ENCODE measurements at places on chromosomes 7 and 10.

- DNase-seq: no peak
Observed at GRCh38 chr7:29864656-29865055, 58.3 kb downstream of the WIPF3 start.

- DNase-seq: no peak
Observed at GRCh38 chr7:148819697-148820360, 64.3 kb downstream of the EZH2 start.

GRCh38 chr7:125661677-125662076 is 732.1 kb upstream of the POT1 start:
- DNase-seq: no peak

GRCh38 chr7:158781217-158781973 is 47.9 kb downstream of the ESYT2 start:
- DNase-seq: no peak

DNA sequence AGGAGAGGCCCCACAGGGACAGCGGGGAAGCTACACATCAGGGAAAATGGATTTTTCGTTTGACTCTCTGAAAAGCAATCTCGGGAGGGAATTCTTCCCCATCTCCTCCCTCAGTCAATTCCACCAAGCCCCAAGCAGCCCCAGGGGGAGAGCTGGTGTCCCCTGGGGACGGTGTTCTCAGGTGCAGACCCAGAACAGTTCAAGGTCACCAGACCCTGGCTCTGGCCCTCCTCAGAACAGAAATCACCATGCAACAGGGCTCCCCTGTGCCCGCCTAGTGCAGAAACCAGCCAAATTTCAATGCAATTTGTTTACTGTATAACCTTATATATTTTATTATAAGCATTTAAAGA is 34.1 kb downstream of the GSDME start:
- DNase-seq: no peak

- DNase-seq: no peak
Observed at GRCh38 chr7:52450816-52451215, 584.6 kb upstream of the POM121L12 start.

DNA sequence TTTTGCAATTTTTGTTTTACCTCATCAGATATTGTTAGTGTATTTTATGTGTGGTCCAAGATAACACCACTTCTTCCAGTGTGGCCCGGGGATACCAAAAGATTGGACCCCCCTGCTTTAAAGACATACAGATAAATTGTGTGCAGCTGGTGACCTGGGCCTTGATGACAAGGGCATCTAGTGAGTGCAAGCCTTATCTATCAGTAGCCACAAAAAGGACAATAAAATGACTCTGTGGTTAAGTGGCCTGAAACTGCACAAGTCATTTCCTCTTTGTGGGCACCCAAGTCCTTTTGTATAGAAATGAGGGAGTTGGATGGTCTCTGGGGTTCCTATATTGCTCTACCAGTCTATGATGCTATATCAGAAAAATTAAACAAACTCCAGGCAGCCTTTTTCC is 98.1 kb downstream of the PARD3 start:
- DNase-seq: no peak

GRCh38 chr10:113036619-113037018 is 86.6 kb downstream of the TCF7L2 start:
- no peak for DNase-seq

- DNase-seq: no peak
Observed at GRCh38 chr7:23076772-23077171, 28.8 kb upstream of the KLHL7 start.

GRCh38 chr10:87983716-87984115 is 120.3 kb downstream of the PTEN start:
- no peak for DNase-seq

- no peak for DNase-seq
Observed at GRCh38 chr10:30985512-30985911, 46.2 kb downstream of the ZNF438 start.

DNA sequence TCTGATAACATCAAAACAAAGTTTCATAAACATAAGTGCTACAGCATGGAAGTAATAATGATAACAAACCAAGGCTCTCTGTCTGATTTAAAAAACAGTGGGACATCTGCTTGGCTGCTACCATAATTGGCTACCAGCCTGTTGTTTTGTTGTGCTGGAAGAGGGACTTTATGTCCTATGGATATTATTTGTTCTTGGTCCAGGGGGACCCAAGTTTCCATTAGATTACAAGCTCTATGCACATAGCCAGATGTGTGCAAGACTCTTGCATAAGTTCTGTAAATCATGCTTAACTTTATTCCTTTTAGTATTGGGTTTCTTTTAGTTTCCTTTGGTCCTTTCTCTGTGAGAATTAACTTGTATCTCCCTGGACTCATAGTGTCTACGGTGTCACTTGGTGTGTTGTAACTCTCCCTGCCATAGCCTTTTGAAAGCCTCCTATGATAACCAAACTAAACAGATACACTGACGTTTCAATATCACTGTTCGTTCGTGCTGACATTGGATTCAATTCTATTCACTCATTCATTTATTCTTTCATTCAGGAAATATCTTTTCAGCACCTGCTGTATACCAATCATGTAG is 41.4 kb upstream of the CD36 start:
- DNase-seq: peak; percentile 8

- no peak for DNase-seq
Observed at GRCh38 chr10:124114696-124115095, 21.3 kb upstream of the CHST15 start.

- DNase-seq: no peak
Observed at GRCh38 chr7:152654971-152655370, 21.0 kb downstream of the XRCC2 start.

DNA sequence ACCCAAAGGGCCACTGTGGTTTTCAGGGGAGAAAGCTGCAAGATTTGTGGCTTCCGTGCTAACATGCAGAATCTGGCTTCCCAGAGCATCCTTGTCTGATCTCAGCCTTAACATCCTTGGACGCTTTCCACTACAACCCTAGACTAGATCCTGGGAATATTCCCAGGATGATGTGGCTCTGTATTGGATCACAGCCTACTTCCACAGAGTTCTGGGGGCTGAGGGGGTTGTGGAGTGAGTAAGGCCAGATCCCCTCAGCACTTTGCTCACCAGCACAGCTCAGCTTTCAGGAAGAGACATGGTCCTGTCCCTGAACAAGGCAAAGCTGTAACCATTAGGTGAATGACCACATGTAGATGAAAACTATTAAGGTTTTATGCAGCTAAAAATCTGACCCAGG is 241.3 kb upstream of the MYO3A start:
- no peak for DNase-seq

DNA sequence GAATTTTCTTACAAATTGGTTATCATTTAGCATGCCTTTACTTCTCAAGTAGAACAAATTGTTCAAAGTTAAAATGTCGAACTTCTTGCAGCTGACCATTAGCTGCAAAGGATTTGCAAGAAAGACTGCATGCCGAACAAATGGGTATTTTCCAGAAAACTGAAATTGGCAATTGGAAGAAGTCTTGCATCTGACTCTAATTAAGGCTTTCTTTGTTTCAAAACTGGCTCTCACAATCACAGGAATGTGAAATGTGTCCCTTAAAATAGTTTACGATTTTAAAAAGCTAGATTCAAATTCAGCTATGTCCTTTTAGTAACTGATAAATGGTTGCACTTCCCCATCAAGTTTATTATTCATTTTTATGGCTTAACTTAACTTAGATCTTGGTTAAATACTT is 207.9 kb downstream of the ARL4A start:
- DNase-seq: no peak

- DNase-seq: no peak
Observed at GRCh38 chr10:82762641-82763040, 887.6 kb downstream of the NRG3 start.

GRCh38 chr10:23892296-23892695 is 316.6 kb upstream of the KIAA1217 start:
- DNase-seq: no peak

DNA sequence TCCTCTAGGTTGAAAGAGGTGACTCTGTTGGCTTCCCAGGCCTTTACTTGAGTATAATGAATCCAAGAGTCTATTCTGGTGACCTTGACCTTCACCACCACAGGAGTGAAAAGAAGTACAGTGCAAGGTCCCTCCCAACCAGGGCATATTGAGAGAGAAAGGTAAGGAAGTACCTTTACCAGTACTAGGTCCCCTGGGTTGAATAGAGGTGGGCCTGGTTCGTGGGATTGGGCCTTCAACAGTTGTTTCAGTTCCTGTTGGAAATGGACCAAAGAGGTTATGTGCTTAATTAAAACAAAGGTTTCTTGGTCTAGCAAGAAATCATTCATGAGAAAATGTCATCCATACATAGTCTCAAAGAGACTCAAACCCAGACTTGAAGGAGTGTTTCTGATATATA is 6.4 kb upstream of the SFTPA1 start:
- DNase-seq: no peak

- no peak for DNase-seq
Observed at GRCh38 chr10:15197276-15197675, 28.8 kb upstream of the NMT2 start.

GRCh38 chr10:31694929-31695837 is 233.4 kb downstream of the ARHGAP12 start:
- DNase-seq: no peak

DNA sequence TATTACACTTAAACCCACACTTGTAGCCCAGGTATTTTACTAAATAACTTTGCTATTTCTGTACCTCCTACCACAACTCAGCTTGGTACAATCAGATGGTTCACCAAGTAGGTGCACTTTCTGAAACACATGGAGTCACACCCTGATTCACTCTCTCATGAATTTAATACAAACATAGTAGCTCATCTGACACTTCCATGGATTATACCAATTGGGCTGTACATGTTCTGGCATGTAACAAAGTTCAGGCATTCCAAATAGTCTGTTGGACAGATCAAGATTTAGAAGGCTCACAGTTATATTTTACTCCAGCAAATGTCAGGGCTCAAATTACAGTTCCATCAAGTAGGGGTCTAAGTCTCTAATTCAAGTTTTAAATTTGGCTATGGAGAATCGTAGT is 62.2 kb upstream of the RNF148 start:
- no peak for DNase-seq

GRCh38 chr10:47404446-47404845 is 20.4 kb upstream of the ZNF488 start:
- no peak for DNase-seq

GRCh38 chr7:85426487-85426960 is 239.7 kb upstream of the SEMA3D start:
- no peak for DNase-seq

DNA sequence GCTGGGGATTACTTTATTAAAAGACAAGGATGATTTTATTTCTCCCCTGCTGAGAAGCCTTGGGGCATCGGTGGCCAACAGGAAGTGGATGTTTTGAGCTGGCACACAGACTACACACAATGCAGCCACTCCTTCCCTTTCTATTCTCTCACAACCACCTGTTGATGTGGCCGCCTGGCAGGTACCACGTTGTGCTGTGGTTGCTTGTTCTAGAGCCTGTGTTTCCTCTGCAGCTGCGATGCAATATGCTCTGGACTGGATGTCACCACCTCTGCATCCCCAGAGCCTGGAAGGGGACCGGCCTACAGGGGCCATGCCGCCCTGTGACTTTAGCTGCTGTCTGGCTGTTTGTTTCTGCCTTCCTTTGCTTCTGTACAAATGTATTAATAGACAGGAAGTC is 195.7 kb upstream of the CELF2 start:
- DNase-seq: no peak

- no peak for DNase-seq
Observed at GRCh38 chr10:117668327-117669008, 125.9 kb downstream of the EMX2 start.

GRCh38 chr7:77537136-77537777 is at the start of gene PTPN12:
Gene PTPN12, plus strand, starts transcription at chr7:77537295. Its CDS starts 252 bp downstream, at chr7:77537547.
- DNase-seq: peak; percentile 32

DNA sequence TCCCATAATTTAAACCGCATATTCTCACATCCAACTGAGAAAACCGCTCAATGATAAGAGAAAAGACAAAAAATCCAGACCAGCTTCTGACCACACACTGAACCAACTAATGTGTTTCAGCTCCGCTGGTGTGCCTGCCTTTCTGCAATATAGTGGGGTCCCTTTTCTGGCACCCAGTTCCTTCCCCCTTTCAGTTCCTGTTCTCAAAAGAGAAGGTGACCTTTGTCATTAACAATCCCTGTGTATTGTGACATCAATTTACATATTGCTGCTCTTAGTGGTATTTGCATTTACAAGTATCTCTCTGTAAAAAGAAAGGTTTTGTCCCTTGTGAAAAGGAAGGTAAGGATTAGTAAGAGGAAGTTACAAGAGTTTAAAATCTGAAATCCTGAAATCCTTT is 1.4 kb downstream of the PPP1R17 start:
- DNase-seq: no peak

GRCh38 chr10:95588025-95588424 is 26.9 kb upstream of the SORBS1 start:
- DNase-seq: no peak

DNA sequence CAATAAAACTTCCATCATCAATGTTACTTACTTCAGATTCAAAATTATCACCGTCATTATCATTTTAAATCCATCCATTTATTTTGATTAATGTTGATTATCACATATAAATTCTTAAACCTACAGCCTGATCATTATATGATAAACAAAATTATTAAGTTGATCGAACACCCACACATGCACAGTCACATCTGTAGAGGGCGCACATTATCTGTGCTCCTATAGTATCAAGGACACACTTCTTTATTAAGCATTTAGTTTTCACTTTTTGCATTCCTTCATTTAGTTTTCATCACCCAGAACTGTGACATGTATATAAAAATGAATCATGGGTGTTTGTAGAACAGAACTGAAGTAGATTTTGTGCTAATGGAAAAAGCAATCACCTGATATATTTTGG is 26.2 kb upstream of the ZNF716 start:
- no peak for DNase-seq

GRCh38 chr7:13153266-13153665 is 465.8 kb downstream of the ARL4A start:
- no peak for DNase-seq

GRCh38 chr10:67609996-67610793 is 85.8 kb downstream of the CTNNA3 start:
- no peak for DNase-seq

DNA sequence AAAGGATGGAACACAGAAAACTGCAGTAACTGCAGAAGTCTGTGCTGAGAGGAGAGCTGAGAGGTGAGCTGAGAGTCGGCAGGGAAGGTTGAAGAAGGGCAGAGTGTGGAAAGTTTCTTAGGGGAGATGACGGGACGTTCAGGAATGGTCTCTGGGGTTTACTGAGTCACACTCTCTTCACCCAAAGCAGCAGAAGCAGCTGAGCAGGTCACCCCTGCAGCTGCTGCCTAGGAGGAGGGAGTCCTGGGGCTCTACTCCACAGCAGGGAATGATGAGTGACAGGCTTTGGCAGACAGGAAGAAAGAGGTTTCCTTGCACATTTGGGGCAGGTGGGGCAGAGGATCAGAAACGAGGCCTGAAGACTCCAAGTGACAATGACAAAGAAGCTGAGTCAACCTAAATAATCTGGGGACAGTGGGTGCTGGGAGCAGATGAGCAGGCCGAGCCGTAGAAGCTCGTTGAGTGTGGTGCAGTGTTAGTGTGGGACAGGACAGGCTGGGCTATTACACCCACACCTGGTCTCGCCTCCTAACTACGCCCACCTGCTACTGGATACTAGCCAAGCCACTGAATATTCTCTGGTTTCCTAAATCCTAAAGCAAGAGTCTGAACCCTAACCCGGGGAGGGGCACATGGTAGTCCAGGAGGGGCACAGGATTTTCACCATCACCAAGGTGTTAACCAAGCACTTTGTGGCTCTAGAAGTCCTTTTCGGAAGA is 24.9 kb downstream of the BEND7 start:
- no peak for DNase-seq
